ENCODE measurements at places on chromosomes 5 and 9.

GRCh38 chr9:117705386-117705785, 1.2 kb downstream of the TLR4 start:
- no peak for DNase-seq

DNA sequence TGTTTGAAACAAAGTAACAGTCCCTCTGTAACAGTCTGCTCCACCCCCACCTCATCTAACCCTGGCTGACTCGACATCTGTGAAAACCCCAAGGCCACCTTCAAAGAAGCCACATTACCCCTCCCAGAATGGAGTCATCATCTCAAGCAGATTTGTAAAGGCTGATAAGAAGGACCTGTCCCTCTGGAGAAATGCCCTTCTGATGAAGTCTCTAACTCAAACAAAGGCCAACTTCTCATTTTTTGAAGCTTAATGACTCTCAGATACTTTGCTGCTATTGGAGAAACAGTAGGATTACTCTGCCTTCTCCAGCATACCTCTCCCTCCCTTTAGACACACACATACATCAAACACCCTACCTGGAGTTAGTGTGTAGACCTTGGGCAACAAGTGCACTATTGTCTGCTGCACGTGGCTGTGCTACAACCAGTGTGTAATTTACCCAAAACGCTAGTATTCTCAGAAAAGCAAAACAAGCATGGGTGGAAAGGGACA, 5.3 kb upstream of the SUSD1 start:
- no peak for DNase-seq

DNA sequence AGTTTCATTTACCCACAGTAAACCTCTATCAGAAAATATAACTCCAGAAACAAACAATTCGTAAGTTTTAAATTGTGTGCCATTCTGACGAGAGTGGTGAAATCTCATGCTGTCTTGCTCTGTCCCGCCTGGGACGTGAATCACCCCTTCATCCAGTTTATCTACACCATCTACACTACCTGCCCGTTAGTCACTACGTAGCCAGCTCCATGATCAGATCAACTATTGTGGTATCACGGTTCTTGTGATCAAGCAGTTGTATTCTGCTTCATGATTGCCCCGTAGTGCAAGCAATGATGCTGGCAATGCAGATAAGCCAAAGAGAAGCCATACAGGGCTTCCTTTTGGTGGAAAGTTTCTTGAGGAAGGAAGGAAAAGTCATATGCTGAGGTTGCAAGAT, 150.3 kb downstream of the GOLPH3 start:
- no peak for DNase-seq

GRCh38 chr5:883475-884181, 9.0 kb downstream of the BRD9 start:
- DNase-seq = no peak

DNA sequence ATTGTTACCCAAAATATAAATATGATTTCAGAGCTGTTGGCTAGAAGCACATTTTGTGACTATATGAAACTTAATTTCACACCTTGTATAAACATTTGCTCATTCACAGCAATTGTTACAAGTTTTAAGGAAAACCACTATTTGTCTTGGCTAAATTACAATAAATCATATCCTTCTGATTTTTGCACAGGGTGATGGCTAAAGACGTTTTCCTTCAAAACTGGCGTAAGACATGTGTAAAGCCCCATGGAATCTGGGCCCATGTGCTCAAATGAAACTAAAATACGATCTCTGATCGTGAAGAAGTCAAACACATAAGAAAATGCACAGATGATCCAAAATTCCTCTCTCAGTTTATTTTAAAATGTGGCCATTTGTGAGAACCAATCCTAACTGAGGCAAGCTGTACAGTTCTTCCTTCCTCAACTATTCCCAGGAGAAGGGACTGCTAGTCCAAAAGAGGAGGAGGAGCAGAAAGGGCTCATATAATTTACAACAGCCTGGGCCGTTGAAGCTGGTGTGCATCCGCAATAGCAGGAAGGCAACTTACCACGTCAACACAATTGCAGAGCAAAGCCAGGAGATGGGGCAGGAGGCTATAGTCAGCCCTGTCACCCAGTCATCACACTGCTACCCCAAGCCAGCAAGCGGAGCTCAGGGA, 98.4 kb downstream of the MED27 start:
- DNase-seq = no peak

DNA sequence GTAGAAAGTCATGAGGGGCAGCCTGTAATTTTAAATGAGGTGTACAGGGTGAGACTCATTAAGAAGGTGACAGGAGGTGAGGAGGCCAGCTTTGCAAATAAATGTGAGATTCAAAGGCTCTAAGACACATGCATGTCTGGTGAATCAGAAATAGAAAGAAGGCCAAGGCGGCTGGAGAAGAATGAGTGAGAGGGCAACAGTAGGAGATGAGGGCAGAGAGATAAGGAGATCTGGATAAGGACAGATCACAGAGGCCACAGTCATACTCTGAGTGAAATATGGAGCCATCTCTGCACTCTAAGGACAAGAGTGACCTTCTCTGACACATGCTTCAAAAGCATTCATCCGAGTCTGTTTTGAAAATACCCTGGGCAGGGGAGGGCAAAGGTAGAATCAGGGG, 90.7 kb downstream of the RAD23B start:
- DNase-seq = no peak

DNA sequence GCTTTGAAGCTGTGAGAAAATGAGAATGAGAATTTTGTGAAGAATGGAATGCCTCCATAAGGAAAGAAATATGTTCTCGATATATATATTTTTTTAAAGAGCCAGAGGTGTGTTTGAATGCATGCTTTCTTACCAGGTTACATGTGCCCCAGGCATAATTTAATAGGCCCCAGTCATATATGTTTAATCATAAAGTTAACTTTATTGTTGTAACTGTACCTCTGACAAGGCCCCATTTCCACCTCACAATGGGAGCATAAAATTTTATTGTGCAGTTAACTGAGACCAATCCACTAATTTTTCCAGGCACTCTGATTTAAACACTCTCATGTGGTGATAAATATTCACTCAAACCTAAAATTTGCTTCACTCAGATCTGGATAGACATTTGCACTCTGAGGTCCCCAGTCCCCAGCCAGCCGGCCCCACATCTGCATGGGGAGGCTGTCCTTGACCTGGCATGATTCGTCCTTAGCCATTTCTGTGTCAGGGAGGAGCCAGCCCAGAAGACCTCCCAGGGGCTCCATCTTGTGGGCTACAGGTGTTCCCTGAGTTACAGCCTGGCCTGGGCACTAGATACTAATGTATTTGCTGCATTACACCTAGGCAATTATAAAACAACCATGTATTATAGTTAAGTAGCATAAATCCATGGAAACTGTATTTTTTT, 245.8 kb downstream of the MTRR start:
- DNase-seq = no peak

DNA sequence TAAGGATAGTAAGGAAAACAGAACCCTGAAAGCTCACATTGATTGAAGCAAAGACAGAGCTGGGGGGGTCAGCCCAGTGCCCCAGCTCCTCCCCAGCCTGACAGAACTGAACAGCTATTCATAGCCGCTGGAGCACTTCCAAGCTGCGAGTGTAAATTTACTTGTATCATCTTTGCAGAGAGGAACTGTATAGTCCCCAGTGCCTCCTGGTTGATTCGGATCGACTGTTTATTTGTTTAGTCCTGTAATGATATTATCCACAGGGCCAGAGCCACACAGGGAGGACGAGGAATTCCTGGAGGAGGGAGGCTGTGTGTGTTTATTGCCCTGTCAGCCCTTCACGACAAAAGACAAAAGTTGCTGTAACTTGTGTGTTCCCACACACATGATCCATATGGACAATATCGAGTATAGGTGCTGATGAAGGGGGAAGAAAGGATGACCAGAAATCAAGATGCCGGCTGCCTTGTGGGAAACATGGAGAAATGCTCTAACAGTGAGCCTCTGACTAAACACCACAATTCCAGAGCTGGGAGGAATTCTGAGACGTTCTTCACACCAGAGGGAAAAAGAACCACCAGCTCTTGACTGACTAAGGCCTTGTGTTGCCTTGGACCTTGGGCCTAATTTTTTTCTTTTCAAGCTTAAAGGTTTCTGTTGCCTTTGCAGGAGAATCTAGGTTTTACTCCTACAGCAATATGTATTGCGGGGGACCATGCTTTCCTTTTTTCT, 31.1 kb downstream of the FOXD1 start:
- DNase-seq = no peak

DNA sequence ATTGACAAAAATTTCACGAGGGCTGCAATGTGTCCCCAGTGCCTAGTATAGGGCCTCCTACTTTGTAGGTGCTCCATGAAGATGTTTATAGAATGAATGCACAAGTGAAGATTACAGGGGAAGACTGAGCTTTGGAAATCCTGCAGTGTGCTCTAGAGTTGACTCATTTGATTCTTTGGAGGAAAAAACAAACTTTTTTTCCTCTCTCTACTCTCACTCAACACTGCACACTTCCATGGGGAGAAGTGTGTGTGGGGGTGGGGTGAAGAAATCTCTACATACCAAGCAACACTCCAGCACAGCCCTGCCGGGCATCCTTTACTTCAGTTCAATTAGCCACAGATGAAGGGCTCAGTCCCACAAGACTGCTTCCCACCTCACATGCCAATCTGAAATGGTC, 49.4 kb upstream of the KLF9 start:
- DNase-seq = no peak

GRCh38 chr9:111348821-111349271, 18.8 kb upstream of the OR2K2 start:
- DNase-seq = no peak

GRCh38 chr9:117671468-117671867, 32.7 kb upstream of the TLR4 start:
- DNase-seq = no peak

- no peak for DNase-seq
These were observed 54.0 kb downstream of the SECISBP2 start for GRCh38 chr9:89372230-89372816.

All from activated CD4-positive, alpha-beta T cell treated with anti-CD3 and anti-CD28 coated beads for 1 hour (primary cell).